ENCODE measurements at places on chromosomes 13 and 19.
A peak's percentile ranks its signal among the peaks of the same experiment; 100 is the strongest.

- no peak for DNase-seq
These were observed at the start of gene IPO5 for GRCh38 chr13:97953376-97953970. TSS of gene IPO5 (plus strand) at chr13:97953675. CDS start at chr13:97976697, 23,022 bp downstream.

DNA sequence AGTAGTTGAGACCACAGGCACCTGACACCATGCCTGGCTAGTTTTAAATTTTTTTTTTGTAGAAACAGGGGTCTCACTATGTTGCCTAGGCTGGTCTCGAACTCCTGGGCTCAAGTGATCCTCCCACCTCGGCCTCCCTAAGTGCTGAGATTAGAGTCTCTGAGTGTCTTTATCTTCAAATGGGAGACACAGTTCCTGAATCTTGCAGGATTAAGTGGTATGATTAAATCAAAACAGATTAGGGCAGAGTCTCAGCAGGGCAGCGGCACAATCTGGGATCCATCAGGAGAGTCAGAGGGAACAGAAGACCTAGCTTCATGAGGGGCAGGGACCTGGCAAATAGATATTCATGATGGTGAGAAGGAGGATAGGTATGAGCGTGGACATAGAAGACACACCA is 953 bp downstream of the RLN3 start:
- no peak for DNase-seq

- no peak for DNase-seq
These were observed 248.1 kb downstream of the ITGBL1 start for GRCh38 chr13:101700598-101700997.

DNA sequence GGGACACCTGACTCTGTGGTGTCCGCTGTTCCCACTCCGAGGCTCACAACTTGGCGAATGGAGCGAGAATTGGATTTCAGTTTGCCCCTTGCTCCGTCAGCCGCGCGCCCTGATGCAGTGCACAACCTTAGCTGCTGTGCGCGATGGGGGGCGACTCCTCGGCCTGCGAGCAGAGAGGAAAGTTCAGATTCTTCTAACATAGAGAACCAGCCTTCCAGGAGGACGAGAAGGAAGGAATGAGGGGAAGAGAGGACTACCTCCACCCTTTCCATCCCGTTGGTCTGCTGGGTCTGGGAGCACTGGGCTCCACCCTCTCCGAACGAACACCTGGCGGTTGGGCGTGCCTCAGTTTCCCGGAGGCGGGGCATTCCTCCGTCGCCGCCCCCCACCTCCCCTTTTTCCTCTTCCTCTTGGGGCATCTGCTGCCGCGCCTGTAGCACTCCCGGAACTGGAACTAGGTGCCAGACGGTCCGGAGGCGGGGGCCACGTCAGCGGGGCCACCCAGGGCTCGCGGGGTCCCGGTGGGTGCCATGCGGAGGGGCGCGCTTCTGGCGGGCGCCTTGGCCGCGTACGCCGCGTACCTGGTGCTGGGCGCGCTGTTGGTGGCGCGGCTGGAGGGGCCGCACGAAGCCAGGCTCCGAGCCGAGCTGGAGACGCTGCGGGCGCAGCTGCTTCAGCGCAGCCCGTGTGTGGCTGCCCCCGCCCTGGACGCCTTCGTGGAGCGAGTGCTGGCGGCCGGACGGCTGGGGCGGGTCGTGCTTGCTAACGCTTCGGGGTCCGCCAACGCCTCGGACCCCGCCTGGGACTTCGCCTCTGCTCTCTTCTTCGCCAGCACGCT is at the start of gene KCNK6:
Gene KCNK6, plus strand, starts transcription at position 425 of the 838 bp plus-strand sequence. Its CDS starts 106 bp downstream, at position 531.
- peak; percentile 80 for DNase-seq

- DNase-seq = no peak
These were observed 13.5 kb downstream of the ZNF536 start for GRCh38 chr19:30385666-30386065.

DNA sequence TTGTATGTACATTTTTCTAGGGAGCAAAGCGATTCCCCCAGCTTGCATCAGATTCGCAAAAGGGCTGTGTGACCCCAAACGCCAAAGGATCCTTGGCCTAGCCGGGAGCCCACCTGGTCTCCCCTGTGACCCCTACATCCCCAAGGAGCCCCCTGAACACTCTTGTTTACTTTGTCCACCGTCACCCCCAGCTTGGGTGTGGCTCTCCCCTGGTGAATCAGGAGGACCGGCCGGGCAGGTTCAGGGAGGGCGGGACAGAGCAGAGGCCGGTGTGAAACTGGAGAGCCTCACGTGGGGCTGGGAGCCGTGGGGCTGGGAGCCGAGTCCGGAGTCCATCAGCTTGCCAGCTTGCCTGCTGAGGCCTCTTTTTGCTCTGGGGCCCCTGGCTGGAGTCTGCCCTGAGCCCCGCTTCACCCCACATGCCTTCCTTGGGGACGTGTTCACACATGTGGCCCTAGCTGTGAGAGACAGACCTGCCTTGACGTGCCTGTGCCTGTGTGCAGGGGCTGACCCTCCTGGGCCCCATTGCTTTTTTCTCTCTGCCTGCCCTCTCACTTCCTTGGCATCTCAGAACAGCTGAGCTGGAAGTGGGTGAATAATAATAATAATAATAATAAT is 2.0 kb downstream of the ITPKC start:
- DNase-seq = no peak

- no peak for DNase-seq
These were observed 15.3 kb upstream of the ZNF486 start for GRCh38 chr19:20151617-20152145.

- no peak for DNase-seq
These were observed 36.6 kb downstream of the PDS5B start for GRCh38 chr13:32622827-32623226.

- DNase-seq = peak; percentile 63
These were observed at the start of gene TSC22D1 for GRCh38 chr13:44575741-44576350. TSS of gene TSC22D1 (minus strand) at chr13:44576330. CDS start at chr13:44576074, 256 bp downstream.

- no peak for DNase-seq
These were observed 182.6 kb downstream of the COL4A1 start for GRCh38 chr13:110124201-110124940.

Measured in posterior cingulate gyrus (tissue), 11 donors.